ENCODE measurements at places on chromosomes 16 and 17. TPM values are rescaled to one million over a fixed set of nuclear protein-coding genes. Genes with fewer than 3 reads are reported as not detected.
A peak's percentile ranks its signal among the peaks of the same experiment; 100 is the strongest.

GRCh38 chr17:40903129-40903847 lies 18.2 kb upstream of the KRT20 start:
- no peaks in the 10 kb centered on the region for H3K36me3 ChIP-seq
- H3K4me3 ChIP-seq: no peak overlapping the region
- peaks cover 5% of the 10 kb centered on the region for H3K4me1 ChIP-seq
- peaks cover 18% of the 10 kb centered on the region for H3K27me3 ChIP-seq
- H3K27ac ChIP-seq: no peak overlapping the region
- no peak for DNase-seq

DNA sequence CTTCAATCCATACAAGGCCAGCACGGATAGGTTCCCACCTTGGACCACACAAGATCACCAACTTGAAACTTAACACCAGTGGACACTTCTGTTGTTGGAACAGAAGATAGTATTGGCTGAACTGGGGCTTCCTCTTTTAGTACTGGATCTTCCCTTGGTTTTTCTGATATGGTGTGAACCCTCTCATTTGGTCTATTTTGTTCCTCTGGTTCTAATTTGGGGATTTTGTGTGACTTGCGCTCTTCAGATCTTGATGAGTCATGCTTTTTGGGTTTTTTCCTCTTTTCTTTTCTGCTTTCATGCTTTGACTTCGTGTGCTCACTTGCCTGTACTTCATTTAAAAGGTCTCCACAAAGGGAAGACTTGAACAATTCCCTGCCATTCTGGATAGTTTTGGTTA lies 39.0 kb downstream of the SOST start:
- no peaks in the 10 kb centered on the region for H3K36me3 ChIP-seq
- no peak for DNase-seq
- peaks cover 10% of the 10 kb centered on the region for H3K4me1 ChIP-seq
- H3K4me3 ChIP-seq: peak overlapping the region; percentile 93
- peak overlapping the region; percentile 98 for H3K27ac ChIP-seq

- no peaks in the 10 kb centered on the region for H3K27me3 ChIP-seq
- H3K27ac ChIP-seq: peak overlapping the region; percentile 37
- DNase-seq: no peak
- no peak overlapping the region for H3K4me3 ChIP-seq
Observed at GRCh38 chr17:80795090-80795580, 196.5 kb upstream of the CHMP6 start.

DNA sequence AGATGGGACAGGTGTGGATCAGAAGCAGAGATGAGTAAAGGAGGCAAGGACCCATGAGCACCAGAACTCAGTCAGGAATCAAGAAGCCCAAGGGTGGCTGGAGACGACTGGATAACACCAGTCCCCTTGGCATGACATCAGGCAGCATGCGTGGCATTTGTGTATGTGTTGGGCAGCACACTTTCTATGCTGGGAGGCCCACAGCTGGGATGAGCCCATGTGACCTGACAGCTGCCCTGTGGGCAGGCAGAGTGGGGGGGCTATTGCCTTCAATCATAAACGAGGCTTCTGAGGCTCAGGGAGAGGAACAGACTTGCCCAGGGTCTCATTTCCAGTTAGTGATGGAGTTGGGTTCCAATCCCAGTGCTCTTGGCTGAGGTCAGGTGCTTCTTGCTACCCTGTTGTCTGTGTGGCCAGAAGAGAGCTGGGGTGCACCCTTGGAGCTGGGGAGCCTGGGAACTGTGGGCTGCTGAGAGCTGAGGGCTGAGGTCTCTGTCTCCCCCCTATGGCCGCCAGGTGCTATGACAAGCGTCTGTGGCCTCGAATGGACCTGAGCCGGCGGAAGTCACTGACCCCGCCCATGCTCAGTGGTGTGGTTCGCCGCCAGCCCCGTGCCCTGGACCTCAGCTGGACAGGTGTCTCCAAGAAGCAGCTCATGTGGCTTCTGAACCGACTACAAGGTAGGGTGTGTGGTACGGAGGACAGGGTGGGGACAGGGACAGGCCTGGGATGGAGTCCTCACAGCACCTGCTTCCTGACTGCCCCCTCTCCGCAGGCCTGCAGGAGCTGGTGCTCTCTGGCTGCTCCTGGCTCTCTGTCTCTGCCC lies 7.1 kb upstream of the ORAI3 start:
- H3K27me3 ChIP-seq: no peaks in the 10 kb centered on the region
- H3K4me3 ChIP-seq: peak overlapping the region; percentile 74
- H3K27ac ChIP-seq: peak overlapping the region; percentile 82
- H3K4me1 ChIP-seq: peaks cover 26% of the 10 kb centered on the region

DNA sequence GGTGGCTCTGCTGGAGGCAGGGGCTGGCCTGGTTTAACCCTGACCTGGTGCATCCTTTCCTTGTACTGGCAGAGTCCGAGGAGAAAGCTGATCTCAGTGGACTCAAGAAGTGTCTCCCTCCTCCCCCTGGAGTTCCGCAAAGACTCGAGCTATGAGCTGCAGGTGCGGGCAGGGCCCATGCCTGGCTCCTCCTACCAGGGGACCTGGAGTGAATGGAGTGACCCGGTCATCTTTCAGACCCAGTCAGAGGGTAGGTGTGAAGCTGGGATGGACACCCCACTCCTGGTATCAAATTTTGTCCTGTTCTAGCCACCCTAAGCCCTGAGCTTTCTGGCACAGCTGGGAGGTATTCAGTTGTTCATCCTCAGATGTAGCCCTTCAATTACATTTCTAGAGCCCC lies 42.5 kb downstream of the IL21R start:
- DNase-seq: peak; percentile 25
- no peak overlapping the region for H3K27ac ChIP-seq
- H3K4me1 ChIP-seq: peaks cover 30% of the 10 kb centered on the region
- no peak overlapping the region for H3K4me3 ChIP-seq

DNA sequence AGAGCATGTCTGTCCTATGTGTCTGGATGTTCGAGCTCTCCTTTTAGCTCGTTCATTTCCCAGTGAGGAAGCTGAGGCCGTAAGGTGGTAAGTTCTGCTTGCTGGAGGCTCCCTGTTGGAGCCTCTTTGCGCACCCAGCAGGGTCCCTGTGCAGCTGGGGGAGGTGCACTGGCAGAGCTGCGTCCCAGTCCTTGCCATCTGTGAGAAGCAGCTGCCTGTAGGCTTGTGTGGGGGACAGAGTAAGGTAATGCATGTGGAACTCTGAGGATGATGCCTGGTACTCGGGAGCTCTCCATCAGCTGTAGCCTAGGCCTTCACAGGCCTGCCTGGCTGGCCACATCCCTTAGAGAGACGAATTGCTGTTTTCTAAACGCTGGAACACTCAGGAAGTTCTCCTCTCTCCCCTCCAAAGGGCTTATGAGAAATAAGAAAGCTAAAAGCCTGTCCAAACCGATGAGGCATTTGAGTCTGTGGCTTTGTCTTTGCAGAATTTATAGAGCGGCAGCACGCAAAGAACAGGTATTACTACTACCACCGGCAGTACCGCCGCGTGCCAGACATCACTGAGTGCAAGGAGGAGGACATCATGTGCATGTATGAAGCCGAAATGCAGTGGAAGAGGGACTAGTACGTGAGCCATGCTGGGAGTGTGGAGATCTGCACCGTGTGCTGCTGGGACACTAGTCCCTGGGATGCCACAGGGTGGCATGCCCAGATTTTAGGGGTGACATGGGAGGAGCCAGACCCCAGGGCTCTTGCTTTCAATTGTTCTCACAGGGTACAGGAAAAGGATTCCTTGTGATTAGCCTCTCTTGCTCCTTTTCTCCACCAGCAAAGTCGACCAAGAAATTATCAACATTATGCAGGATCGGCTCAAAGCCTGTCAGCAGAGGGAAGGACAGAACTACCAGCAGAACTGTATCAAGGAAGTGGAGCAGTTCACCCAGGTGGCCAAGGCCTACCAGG lies 1.6 kb downstream of the NDUFB10 start:
- DNase-seq: no peak
- peak overlapping the region; percentile 97 for H3K4me3 ChIP-seq
- H3K27ac ChIP-seq: peak overlapping the region; percentile 96
- H3K36me3 ChIP-seq: peaks cover 22% of the 10 kb centered on the region
- H3K27me3 ChIP-seq: no peaks in the 10 kb centered on the region

DNA sequence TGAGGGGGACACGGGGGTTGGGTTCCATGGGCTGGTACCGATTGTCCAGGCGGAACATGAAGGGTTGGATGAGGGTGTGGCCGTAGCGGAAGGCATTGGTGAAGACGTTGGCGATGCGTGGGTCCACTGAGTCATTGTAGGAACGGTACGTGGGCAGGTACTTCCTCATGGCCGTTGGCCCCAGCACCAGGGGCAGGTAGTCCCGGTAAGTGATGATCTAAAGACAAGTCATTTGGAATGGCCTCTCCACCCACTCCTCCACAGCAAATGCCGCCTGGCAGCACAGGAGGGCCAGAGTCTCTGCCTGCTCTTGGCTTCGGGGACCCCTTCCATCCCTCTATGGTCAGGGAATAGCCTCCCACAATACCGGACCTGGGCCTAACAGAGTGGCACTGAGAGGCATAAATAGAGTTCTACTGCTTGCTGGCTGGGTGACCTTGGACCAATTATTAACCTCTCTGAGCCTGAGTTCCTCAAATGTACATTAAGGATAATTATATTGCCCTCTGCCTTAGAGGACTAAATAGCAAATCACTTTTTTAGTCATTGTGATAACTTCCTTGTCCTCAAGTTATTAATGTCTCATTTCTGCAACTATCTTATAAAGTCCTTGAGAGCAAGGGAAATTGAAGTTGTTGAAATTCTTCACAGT lies 7.2 kb downstream of the MPO start:
- peaks cover 22% of the 10 kb centered on the region for H3K27me3 ChIP-seq
- no peak overlapping the region for H3K27ac ChIP-seq
- no peak overlapping the region for H3K4me3 ChIP-seq
- H3K4me1 ChIP-seq: no peaks in the 10 kb centered on the region
- no peaks in the 10 kb centered on the region for H3K36me3 ChIP-seq

- H3K27ac ChIP-seq: no peak overlapping the region
- H3K36me3 ChIP-seq: no peaks in the 10 kb centered on the region
- no peak overlapping the region for H3K4me3 ChIP-seq
- H3K4me1 ChIP-seq: no peaks in the 10 kb centered on the region
- peaks cover 6% of the 10 kb centered on the region for H3K27me3 ChIP-seq
- no peak for DNase-seq
Observed at GRCh38 chr16:87457709-87458423, 35.0 kb downstream of the ZCCHC14 start.

- peaks cover 2% of the 10 kb centered on the region for H3K36me3 ChIP-seq
- no peak for DNase-seq
- peaks cover 16% of the 10 kb centered on the region for H3K27me3 ChIP-seq
- H3K4me1 ChIP-seq: peaks cover 1% of the 10 kb centered on the region
- H3K4me3 ChIP-seq: no peak overlapping the region
Observed at GRCh38 chr17:58300336-58300735, 19.6 kb upstream of the MPO start.

The TMEM219 gene
- total RNA-seq: 74.5 TPM

The PPP1R27 gene
- not detected for total RNA-seq

The TVP23A gene
- not detected for total RNA-seq
